ENCODE measurements at places on chromosomes 6 and 20.
A peak's percentile ranks its signal among the peaks of the same experiment; 100 is the strongest.

DNA sequence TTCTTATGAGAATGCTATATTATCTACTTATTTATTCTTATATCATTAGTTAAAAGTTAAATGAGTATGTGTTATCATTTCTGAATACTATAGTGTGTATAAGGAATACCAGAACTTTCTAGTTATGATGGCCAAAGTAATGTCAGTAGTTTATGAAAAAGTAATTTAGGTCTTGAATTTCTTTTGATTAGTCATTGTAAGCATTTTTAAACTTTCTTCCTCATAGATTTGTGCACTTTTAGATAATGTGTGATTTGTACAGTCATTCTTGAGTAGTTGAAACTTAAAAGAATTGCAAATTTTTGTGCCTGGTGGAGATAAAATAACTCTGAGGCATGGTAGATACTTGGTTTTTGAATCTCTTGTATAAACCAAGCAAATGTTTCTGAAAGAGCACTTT lies 311.3 kb downstream of the CDKAL1 start:
- no peak for DNase-seq

DNA sequence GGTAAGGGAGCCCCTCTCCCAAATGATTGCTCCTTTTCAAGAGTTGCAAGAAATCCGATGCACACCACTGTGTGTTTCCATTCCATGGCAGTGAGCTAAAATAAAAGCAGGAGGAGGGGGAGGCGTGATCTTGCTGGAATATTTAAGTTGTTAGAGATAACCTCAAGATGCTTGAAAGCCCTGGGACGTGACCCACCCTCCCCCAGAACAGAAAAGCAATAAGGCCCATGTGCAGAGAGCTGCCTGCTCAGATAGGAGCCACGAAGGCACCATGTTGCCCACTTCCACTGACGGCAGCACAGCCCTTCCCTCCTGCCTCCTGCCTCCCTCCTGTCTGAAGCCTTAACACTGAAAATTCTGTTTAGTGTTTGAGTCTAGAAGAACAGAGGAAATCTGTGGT lies 432.6 kb upstream of the CDH4 start:
- DNase-seq: no peak

DNA sequence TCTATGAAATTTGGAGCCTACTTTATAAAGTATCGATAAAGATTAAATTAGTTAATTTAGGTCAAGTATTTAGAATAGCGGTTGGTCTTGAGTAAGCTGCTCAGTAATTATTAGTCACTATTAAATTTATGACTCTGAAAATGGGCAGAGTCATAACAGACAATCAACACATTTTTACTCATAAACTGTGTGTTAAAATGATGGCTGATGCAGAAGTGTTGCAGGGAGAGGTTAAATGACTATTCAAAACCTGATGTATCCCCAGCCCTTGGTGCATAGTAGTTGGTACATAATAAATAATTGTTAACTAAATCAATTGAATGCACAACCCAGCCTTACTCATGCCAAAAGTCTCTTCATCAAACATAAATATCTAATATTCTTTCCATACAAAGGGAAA lies 30.6 kb downstream of the HIVEP2 start:
- no peak for DNase-seq

DNA sequence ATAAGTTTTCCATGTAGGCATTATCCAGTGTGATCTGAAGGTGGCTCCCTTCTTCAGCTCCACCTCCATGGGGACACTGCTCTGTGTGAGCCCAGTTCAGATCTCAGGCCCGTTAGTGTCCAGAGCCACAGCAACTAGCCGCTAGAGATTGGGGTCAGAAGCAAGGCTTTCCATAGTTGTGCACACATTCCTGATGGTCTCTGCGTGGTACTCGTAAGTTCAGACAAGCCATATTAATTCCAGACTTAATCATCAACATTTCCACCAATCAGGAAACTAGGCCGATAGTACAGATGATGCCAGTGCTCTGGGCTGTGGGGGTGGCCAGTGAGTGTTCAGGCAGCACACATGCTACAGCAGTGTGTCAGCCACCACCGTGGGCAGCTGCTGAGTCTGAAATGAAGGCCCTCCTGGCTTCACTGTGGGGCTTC lies 17.5 kb upstream of the SYNCRIP start:
- DNase-seq: no peak

DNA sequence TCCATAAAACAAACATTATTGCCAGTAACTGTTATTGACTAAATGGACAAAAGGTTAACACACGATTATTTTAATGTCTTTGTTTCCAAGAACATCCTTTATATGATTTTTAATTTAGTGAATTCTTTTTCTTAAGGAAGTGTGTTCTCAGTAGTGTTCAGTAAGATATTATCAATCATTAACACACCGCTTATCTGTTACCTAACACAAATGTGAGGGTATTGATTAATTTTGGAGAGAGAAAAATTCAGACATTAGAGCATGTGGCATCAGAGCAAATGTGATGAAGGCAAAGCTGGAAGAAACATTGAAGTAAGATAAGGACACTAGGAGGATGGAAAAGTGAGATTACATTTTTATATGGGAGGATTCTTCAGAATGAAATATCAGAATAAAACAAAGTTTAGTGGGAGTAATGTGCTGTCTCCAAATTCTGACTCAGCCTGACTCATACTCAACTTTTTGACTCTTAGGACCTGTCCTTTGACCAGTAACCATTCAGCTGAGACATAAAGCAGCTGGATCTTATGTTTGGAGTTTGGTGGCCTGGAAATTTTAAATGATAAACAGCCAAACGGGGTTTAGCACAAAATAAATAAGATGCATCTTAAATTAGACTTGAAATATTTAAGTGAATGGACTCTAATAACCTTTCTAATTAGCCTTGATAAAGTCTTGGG lies 348.6 kb downstream of the CD109 start:
- no peak for DNase-seq

GRCh38 chr6:37381579-37381978 lies 27.8 kb downstream of the RNF8 start:
- DNase-seq: peak; percentile 10

GRCh38 chr6:1987640-1988039 lies 257.8 kb downstream of the GMDS start:
- no peak for DNase-seq

- peak; percentile 5 for DNase-seq
Observed at GRCh38 chr6:39347906-39348585, 25.5 kb upstream of the KCNK16 start.

- DNase-seq: no peak
Observed at GRCh38 chr20:36084897-36085613, 69.5 kb upstream of the EPB41L1 start.

- DNase-seq: no peak
Observed at GRCh38 chr6:169489563-169490245, 212.1 kb downstream of the WDR27 start.

- peak; percentile 46 for DNase-seq
Observed at GRCh38 chr6:166760288-166760687, 133.2 kb upstream of the RPS6KA2 start.

DNA sequence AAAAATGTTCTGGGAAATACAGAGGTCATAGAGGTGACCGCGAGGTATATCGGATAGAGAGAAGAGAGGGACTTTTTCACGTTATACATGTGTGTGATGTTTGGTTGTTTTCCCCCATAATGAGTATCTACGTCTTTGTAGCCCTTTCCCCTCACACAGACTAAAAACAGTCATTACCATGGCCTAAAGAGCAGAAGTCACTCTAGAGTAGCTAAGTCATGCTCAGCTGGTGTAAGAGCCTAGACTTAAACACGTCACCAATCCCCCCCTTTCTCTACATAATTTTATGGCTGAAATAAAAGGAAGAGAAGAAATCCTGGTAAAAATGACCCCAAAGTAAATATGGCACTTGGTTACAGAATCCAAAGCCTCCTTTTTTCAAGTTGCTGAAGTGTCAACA lies 6.0 kb upstream of the BEND3 start:
- DNase-seq: no peak

- DNase-seq: no peak
Observed at GRCh38 chr20:15098351-15098750, 760.9 kb upstream of the FLRT3 start.

DNA sequence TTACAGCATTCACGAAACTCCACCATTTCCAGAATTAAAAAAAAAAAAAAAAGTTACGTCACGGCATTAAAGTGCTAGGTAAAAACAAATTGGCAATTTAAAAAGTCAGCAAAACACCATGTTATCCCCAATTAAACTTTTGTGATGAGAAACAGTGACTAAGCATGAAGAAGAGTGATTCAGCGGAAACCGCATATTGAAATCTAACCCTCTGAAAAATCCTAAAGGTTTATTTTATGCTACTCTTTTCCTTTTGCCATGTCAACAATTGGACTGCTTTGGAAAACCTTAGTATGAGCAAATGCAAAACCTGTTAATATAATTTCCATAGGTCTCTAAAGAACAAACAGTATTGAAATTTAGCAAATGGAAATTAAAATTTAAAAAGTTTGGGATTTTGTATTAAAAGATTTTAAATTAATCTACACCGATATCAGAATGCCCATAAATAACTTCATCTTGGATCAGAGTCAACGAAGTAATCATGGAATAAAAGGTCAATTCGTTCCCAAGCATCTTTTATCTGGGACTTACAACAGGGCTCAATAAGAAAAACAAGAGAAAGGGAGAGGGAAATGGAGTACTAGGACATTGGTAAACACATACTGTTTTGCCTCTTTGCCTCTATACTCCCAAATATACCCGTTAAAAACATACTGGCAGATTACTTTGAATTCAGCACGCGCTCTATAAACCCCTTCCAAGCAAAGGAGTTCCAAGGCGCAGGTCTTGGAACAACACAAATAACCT lies 1.1 kb downstream of the FBXO30 start:
- DNase-seq: no peak

DNA sequence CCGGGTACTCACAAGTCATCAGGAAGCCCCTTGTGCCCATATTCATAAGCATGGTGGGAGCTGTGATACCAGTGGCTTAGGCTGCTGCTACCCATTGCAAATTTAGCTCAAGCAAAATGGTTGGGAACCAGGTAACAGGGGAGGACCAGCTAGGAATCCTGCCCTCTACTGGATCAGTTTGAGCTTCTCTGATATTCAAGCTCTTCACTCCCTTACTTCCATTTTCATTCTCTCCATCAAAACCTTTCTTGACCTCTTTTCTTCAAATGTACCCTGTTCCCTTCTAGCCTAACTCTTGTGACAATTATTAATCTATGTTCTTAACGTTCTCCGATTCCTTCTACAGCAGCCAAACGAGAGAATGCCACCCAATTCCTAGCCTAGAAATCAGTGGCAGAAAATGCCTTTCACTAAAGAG lies 9.7 kb downstream of the NOL7 start:
- no peak for DNase-seq

DNA sequence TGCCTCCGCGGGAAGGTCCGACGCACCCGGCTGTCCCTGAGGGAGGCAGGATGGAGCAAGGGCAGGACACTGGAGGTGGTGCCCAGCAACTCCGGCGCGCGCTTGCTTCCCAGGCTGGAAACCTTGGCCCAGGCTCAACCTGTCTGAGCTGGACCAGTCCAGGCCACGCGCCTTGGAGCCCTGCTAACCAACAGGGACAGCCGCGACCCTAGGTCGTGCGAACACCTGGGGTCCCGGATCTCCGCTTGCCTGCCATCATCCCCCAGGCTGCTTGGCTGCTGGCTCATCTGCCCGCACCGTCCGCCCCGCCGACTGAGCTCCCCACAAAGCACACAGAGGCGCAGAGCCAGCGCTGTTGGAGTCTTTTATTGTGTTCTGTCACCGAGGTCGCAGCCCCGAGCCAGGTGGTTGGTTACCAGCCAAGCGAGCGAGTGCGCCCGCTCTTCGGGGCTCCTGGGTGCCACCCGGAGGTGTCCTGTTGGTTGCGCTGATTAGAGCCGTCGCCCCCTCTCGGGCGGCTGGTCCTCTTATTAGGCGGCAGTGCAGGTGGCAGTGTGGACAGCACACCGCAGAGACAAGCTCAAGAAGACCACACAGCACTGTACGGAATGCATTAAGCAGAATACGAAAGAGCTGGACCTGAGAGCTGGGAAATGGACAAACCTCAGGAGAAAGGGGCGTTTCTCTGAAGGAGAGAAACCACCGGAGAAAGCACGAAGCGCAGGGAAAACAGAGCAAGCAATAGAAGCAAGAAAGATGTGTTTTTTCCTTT lies 3.8 kb downstream of the COL12A1 start:
- DNase-seq: no peak

- DNase-seq: no peak
Observed at GRCh38 chr6:65706436-65706835, 590 bp downstream of the EYS start.

GRCh38 chr6:162467679-162468078 lies 259.9 kb downstream of the PRKN start:
- DNase-seq: no peak

DNA sequence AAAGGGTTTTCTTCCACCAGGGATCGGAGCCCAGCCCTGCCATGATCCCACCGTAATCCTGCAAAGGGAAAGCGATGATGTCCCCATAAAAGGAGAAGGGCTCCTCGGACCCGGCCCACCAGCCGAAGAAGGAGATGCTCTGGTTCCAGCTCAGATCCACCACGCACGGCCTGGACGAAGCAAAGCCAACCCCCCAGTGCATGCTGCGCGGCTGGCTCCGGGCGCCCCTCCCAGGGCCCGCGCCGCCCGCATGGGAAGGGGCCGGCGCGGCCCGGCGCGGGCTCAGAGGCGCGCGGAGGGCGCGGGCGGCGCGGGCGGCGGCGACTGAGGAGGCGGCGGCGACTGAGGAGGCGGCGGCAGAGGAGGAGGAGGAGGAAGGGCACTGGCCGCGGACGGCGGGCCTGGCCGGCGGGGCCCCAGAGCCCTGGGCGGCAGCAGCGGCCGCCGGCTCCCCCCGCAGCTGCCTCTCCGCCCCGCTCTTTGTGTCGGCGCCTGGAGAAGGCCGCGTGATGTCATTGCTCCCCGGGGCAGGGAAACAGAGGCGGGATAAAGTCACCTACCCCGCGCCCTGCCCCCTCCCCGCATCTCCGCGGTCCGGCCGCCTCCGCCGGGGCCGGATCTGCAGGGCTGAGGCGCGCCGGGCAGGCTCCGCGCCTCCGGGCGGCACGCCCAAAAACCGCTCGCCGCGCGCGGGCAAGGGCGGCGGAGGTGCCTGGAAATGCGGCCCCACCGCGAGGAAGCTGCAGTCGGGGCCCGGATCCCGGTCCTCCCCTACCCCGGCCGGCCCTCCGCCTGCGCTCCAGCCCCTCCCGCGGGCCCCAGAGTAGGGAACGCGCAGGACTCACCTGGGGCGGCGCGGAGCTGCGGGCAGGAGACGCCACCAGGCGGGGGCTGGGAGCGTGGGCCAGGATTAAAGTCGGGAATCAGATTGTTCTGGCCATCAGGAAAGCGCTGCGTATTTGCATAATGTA lies at the start of gene FAXC:
Gene FAXC, minus strand, starts transcription at position 504 of the 971 bp plus-strand sequence. Its CDS starts 302 bp downstream, at position 202.
- no peak for DNase-seq

Data from CD8-positive, alpha-beta T cell (primary cell).